ENCODE measurements at places on chromosomes 7 and 10. TPM values are rescaled to one million over a fixed set of nuclear protein-coding genes. Genes with fewer than 3 reads are reported as not detected.

Gene LRRN3
- total RNA-seq = 59.6 TPM

Gene EEPD1
- 10.9 TPM for total RNA-seq

Gene ADAM8
- total RNA-seq = 14.6 TPM

Gene NUDCD3
- 50.6 TPM for total RNA-seq

Gene MEPCE
- total RNA-seq = 89.3 TPM

Gene MSMB
- total RNA-seq = not detected

Gene PON3
- total RNA-seq = 20.9 TPM

Gene FAM25C
- not detected for total RNA-seq

Gene HOXA3
- total RNA-seq = 2.4 TPM

Gene TMEM176A
- 4.2 TPM for total RNA-seq

Gene CYP3A4
- total RNA-seq = 1.8 TPM

Gene TFEC
- total RNA-seq = 4.1 TPM

Gene GIMAP7
- total RNA-seq = 7.4 TPM

Gene KCND2
- 5.1 TPM for total RNA-seq

Gene DENND2A
- total RNA-seq = 4.1 TPM

Gene CDC123
- total RNA-seq = 62.4 TPM

Gene LIPA
- total RNA-seq = 13.3 TPM

Gene ANKMY2
- 17.0 TPM for total RNA-seq

Gene NRCAM
- total RNA-seq = 7.6 TPM

Gene MKX
- 1.7 TPM for total RNA-seq

Gene KAZALD1
- 6.4 TPM for total RNA-seq

Gene ITIH5
- total RNA-seq = 28.0 TPM

Gene PRSS37
- total RNA-seq = 38.6 TPM

Gene NUTM2E
- total RNA-seq = 0.12 TPM

Gene PRKG1
- 12.5 TPM for total RNA-seq

Gene ATOH7
- total RNA-seq = 0.63 TPM

Gene SLC18A2
- 2.4 TPM for total RNA-seq

Gene GJD4
- 0.31 TPM for total RNA-seq

Gene CARD11
- total RNA-seq = 3.9 TPM

Gene AKR1C4
- total RNA-seq = 0.63 TPM

Gene TMEM213
- total RNA-seq = not detected

Gene GIMAP6
- 6.1 TPM for total RNA-seq

Gene ADIRF
- total RNA-seq = 21.4 TPM

Measured in testis (tissue), 5 donors.